ENCODE measurements at places on chromosomes 2 and 18.

DNA sequence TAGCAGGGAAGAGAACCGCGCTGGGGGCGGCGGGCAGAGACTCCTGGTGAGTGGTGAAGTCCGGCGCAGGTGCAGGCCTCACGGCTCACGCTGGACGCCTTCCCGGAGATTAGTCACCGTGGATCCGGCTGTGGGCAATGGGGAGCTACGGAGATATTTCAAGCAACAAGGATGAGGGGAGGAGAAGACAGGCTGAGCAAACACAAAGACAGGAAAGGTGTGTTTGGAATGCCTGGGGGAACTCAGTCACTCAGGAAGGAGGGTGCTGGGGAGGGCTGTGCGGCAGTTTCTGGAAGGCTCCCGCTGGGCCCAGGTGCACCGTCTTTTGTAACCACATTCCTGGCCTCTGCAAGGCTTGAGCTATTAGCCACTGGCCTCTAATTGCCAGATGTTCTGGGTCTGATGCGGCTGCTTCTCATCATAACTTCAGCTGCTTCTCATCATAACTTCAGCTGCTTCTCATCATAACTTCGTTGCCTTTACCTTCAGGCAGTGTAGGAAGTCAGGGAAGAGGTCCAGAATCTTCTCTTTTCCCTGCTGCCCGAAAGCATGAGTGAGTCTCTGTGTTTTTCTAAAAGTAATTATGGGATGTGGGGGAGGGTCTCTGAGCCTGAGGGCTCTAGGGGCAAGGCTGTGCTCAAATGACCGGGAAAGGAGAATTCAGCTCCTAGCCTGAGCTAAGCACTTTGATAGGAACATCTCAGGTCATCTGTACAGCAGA is 118.9 kb downstream of the PXDN start:
- DNase-seq: no peak

DNA sequence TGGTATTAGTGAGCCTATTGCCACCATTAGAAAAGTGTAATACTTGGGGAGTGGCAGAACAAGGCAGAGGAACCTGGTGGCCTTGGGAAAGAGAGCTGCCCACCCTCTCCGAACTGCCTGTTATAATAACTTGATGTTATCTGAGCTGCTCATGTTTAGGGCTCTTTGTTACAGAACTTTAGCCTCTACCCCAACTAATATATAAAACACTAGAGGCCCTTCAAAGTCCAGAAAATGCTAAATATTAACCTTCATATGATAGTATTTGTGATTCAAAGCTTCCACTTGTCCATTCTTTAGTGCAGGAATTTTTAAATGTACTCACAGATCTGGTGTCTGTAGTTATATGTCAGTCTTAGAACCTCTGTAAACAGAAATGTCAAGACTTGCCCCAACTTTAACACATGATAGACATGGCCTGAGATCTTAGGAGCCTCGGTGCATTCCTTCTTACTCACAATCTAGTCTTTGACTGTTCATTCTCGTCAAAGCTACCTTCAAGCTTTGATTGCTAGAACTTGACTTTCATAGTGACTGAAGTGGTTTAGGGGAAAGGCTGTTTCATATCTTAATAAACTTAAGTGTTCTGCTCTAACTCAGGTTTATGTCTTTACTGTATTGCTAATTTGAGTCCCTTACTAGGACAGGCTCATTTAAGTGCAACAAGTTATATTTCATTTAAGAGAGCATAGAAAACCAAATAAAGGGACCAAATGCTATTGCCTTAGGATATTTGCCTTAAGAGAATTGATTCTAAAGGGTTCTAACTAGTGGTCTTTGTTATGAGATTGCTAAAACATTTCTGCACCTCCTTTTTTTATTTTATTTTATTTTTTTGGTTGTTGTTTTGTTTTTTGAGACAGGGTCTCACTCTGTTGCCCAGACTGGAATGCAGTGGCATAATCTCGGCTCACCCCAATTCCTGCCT is 41.6 kb downstream of the DDX1 start:
- no peak for DNase-seq

- no peak for DNase-seq
Observed at GRCh38 chr18:61891894-61892293, 913 bp downstream of the RNF152 start.

GRCh38 chr2:61257446-61257845 is 95.5 kb downstream of the C2orf74 start:
- DNase-seq: no peak

GRCh38 chr2:109374548-109375130 is 239.1 kb downstream of the SEPTIN10 start:
- DNase-seq: no peak

GRCh38 chr18:9066358-9066757 is 36.1 kb upstream of the NDUFV2 start:
- DNase-seq: no peak

DNA sequence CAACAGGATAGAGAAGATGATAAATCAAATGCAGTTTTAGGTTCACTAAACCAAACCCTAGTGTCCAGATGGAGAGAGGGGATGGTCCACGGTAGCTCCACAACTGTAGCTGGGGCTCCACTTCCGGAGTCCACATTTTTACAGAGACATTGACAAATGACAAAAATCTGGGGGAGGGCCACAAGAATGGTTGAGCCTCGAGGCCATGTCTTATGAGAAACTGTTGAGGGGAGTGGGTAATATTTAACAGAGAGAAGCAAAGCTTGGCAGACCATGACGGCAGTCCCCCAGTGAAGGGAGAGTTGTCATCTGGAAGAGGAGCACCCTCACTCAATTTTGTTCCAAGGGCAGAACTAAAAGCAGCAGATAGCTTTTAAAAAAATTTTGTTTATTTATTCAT is 17.6 kb upstream of the EPHA4 start:
- DNase-seq: no peak

GRCh38 chr2:73081181-73081671 is 9.7 kb upstream of the SFXN5 start:
- no peak for DNase-seq

DNA sequence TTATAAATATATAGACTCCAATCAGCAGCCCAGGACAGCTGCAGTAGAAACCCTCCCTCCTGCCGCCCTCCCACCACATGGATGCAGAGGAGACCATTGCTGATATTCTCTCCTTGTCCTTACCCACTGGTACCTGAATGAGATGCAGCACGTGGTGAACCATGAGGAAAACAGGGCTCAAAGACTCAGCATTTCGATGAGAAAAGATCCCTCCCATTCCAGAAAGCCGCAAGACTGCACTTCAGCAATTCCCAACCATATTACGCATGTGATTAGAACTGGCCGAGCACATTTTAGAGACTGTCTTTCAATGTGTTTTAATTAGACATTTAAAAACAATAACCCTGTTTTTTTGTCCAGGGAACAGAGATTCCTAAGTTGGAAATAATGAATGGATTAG is 125.5 kb downstream of the NRP2 start:
- no peak for DNase-seq
